Immature natural killer cell (primary cell): ENCODE measurements at places on chromosomes 6 and 20. TPM values are rescaled to one million over a fixed set of nuclear protein-coding genes. Genes with fewer than 3 reads are reported as not detected.

Gene SLC26A8
- polyA plus RNA-seq = not detected

Gene DEFB125
- polyA plus RNA-seq = not detected

Gene SYNDIG1
- polyA plus RNA-seq = not detected

Gene ZBTB46
- polyA plus RNA-seq = 0.16 TPM

Gene KIFC1
- 3.7 TPM for polyA plus RNA-seq

Gene GGTLC1
- polyA plus RNA-seq = not detected

Gene RBPJL
- polyA plus RNA-seq = not detected

Gene HCK
- polyA plus RNA-seq = 1.7 TPM

Gene ADGB
- polyA plus RNA-seq = not detected

Gene SLPI
- polyA plus RNA-seq = not detected

Gene VGLL2
- polyA plus RNA-seq = not detected

Gene PPP1R16B
- 42.8 TPM for polyA plus RNA-seq

Gene PRR3
- 1.0 TPM for polyA plus RNA-seq

Gene MAPK13
- polyA plus RNA-seq = 52.1 TPM

Gene MMP24OS
- 5.1 TPM for polyA plus RNA-seq

Gene NEDD9
- 73.6 TPM for polyA plus RNA-seq

DNA sequence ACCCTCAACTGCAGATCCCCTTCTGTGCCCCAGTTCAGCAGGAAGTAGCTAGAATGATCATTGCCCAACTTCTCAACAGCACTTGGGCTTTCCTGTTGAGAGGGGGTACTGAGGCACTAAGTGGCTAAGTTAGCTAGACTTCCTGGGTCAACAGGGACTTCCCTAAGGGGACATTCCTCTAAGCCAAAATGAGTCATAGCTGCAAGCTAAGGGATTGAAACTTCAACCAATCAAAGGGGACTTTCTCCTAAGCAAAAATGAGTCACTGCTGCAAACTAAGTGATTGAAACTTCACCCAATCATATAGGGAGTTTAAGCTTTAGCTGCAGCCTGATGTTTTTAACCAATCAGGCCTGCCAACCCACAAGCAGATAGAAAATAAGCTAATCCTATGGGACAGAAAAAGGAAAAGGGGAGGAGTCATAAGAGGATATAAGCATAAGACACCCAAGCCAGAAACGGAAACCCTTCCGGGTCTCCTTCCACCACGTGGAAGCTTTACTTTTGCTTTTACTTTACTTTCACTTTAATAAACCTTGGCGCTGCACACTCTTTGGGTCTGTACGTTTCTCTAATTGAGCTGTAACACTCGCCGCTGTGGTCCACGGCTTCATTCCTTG, 659.0 kb upstream of the HS3ST5 start:
- no peak for DNase-seq

GRCh38 chr6:41356825-41357224, 21.4 kb downstream of the NCR2 start:
- no peak for DNase-seq

GRCh38 chr6:160417146-160417545, 69.0 kb downstream of the SLC22A3 start:
- no peak for DNase-seq

DNA sequence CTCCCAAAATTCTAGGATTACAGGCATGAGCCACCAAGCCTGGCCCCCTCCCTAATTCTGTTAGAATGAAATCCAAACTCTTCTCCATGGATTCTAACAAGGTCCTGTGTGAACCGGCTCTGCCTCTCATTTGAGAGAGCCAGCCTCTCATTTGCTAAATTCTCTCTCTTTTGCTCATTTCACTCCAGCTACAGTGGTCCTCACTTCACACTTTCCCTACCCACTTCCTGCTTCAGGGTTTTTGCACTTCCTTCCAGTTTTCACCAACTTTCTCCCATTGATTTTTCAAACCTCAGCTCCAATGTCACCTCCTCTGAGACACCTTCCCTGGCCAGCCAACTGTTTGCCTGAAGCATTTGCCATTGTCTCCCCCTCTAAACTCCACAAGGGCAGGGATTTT, 5.1 kb downstream of the COX4I2 start:
- no peak for DNase-seq

GRCh38 chr6:79557673-79558467, 20.6 kb upstream of the LCA5 start:
- no peak for DNase-seq

DNA sequence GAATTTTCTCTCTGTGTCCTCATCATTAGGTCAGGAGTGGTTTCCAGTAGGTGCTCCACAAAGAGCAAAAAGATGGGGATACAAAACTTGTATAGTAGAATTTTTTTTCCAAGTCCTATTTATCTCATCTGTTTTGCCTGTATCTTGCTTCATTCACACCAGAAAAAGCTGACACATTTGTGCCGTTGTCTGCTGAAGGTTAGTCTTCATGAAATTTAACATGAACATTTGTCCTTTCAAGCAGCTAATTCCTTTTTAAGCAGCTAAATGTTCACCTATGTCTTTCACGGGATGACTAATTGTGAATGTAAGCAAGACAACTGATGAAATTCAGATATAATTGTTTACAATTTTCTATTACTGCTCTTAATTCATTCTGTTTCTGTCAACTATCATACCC, 83.8 kb downstream of the ATXN1 start:
- no peak for DNase-seq

- DNase-seq = no peak
Measured at GRCh38 chr6:408148-408547, 16.6 kb downstream of the IRF4 start.

DNA sequence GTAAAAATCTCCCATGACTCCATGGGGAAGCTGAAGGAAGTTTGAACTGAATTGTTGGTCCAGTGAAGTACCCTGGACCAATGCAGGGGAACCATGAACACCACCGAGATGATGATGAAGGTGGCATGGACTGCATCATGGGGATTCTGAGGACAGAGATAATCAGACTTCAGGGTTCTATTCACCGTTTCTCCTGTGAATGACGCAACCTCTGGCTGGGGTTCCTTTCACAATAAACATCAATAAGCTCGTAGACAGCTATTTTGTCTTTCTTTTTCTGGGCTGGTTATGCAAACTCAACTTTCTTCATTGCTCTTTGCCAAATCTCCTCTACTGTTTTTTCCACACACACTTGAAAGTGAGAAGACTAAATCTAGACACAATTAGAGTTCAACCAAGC, 87.9 kb upstream of the NKX2-2 start:
- DNase-seq = no peak

- DNase-seq = no peak
Measured at GRCh38 chr6:19549109-19549508, 288.1 kb upstream of the ID4 start.

- DNase-seq = peak; percentile 14
Measured at GRCh38 chr6:141988954-141989705, 143.6 kb upstream of the GJE1 start.

GRCh38 chr6:157646012-157646411, 177.0 kb upstream of the SNX9 start:
- DNase-seq = no peak

GRCh38 chr6:164897523-164898235, 411.7 kb downstream of the C6orf118 start:
- no peak for DNase-seq

DNA sequence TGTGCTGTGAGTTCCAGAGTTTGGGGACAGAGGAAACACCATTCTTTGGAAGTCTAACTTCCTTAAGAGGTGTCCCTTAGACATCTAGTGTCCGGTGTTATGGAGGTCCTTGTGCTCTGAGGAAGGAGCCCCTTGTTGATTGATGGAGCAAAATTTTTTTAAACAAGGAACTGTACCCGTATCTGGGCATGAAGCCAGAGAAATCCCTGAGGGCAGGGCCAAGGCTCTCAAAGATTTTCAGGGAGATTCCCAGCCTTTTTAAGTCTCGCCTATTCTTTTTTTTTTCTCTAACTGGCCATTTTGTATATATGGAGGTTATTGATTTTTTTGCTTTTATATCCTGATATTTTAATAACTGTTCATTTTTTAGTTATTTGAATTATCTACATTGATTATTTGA, 45.9 kb downstream of the TRIM38 start:
- DNase-seq = no peak

DNA sequence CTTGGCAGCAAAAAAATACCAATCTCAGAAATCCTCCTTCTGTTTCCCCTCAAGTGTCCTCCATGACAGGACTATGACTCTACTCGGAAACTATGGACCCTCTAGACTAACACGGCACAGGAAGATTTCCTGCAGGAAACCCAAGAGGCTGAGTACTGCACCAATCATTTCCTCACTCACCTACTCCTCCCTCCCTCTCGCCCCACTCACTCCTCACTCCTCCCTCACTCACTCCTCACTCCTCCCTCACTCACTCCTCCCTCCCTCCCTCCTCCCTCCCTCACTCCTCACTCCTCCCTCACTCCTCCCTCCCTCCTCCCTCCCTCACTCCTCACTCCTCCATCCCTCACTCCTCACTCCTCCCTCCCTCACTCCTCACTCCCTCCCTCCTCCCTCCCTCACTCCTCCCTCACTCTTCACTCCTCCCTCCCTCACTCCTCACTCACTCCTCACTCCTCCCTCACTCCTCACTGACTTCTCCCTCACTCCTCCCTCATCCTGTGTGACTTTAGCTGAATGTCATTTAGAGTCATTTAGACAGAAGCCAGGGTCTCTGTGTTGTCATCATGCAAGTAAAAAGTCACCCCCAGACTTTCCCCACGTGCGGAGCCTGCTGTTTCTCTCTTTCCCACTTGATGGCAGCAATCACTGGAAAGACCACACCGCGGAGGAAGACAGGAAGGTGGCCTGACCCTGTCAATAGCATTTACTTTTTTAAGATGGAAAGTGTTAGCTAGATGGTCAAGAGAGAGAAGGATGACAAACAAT, 226.8 kb upstream of the PDE10A start:
- no peak for DNase-seq

GRCh38 chr20:44967207-44967807, 995 bp downstream of the STK4 start:
- peak; percentile 63 for DNase-seq

- DNase-seq = peak; percentile 21
Measured at GRCh38 chr6:29941016-29941415, 1.3 kb upstream of the HLA-A start.

- DNase-seq = peak; percentile 41
Measured at GRCh38 chr6:13762611-13763441, 51.2 kb upstream of the RANBP9 start.

- no peak for DNase-seq
Measured at GRCh38 chr6:170166511-170167122, 124.3 kb downstream of the DLL1 start.

DNA sequence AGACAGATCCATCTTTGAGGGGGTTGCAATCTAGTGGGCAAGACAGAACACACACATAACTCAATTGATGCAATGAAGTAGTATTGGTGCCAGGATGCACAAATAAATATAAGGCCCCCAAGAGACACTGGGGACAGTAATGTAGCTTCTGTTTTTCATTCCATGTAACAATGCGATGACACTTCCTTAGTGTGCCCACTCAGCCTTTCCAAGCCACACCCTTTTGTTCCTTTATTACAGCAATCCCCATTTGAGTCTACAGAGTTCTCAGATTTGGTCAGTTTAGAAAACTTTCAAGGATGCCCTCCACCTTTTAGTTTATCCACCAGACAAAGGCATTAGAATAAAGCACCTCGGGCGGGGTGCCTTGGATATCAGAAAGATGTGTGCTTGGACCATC, 15.5 kb downstream of the TGM3 start:
- DNase-seq = no peak

- DNase-seq = no peak
Measured at GRCh38 chr6:167580619-167580911, 246.1 kb upstream of the AFDN start.

- no peak for DNase-seq
Measured at GRCh38 chr20:44182135-44182765, 4.7 kb downstream of the JPH2 start.

DNA sequence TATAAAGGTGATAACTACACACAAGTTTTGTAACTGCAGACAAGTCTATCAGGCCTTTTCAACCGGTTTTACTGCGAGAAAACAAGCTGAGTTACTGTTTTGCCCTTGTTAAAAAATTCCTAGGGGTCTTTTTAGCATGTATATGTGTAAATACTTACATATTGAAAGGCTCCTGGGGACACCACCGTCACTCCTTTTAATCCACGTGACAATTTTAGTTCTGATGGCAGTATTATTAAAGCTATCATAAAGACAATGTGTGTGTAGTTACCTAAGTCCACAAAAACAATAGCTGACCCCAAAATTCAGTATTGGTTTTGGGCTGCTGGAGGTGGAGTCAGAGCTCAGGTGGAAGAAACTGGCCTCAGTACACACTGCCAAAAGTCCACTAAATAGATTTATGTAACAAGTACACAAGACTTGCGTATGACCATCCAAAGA, 41.3 kb upstream of the HFE start:
- no peak for DNase-seq

- DNase-seq = no peak
Measured at GRCh38 chr6:106973018-106973835, 1.3 kb downstream of the CD24 start.

GRCh38 chr6:149544646-149545257, 1.1 kb downstream of the PPIL4 start:
- no peak for DNase-seq

DNA sequence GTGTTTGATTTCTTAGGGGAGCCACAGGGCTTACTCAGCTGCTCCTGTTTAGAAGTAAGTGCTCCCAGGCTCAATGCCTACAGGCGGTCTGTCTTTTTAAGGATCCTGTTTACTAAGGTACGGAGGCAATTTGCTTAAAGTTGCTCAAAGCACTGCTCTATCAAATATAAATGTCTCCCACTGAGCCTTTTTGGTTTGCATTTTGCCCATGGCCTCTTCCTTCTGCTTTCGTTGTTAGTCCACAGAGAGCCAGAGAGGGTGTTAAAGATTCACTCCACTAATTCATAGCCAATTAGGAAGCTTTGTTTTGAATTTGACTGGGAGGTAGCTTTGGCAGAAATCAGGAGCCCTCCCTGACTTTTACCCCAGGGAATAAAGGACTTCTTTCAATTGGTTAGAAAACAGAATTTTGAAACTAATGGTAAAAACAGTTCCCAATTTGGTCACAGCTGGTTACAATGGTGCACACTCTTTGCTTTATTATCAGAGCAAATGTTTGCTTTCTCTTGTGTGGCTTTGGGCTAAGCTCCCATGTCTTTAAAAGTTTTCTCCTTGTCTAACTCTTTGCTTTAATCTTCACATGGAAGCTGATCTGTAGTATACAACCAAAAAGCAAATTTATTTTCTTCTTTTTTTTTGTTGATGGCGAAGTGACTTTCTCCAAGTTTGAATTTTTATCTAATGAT, 126.2 kb downstream of the IMPG1 start:
- DNase-seq = no peak

DNA sequence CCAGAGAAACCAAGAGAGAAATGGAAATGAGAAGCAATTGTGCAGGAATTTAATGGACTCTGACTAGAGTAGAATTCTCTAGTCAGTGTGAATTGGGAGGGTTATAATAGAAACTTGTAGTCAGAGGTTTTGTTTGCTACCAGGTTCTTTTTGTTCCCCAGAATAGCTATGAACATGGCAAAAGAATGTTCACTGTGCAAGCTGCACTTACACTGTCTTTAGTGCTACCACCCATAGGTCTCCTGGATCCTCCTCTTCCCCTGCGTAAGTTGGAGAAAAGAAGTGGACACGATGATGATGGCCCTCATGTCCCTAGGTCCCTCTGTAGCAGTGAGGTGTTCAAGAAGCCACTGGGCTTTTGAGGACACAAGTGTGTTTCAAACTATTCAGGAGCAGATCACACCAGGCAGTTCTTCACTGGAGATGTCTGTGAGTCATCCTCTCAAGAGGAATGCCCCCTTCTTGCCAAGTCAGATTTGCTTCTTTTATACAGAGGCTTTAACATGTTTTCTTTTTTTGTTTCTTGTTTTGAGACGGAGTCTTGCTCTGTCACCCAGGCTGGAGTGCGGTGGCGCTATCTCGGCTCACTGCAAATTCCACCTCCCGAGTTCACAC, 47.6 kb upstream of the SMIM8 start:
- no peak for DNase-seq
